Stimulated activated CD8-positive, alpha-beta memory T cell treated with anti-CD3 and anti-CD28 coated beads, Interleukin-15, amount 100 ng/mL, for 4 hours (primary cell): ENCODE measurements at places on chromosomes 1 and 21.

GRCh38 chr1:228778961-228779360, 43.7 kb downstream of the RHOU start:
- DNase-seq = no peak

GRCh38 chr1:223724376-223724775, 12.0 kb downstream of the CAPN2 start:
- no peak for DNase-seq

- no peak for DNase-seq
These were observed 96.3 kb upstream of the ACTL8 start for GRCh38 chr1:17658837-17659236.

- DNase-seq = no peak
These were observed 39.4 kb upstream of the UHMK1 start for GRCh38 chr1:162458236-162458635.

- DNase-seq = no peak
These were observed 176.6 kb downstream of the NRIP1 start for GRCh38 chr21:14888202-14888601.

- DNase-seq = no peak
These were observed 2.6 kb downstream of the PABPC4 start for GRCh38 chr1:39573736-39574624.
